ENCODE measurements at places on chromosomes 2 and 18. TPM values are rescaled to one million over a fixed set of nuclear protein-coding genes. Genes with fewer than 3 reads are reported as not detected.

DNA sequence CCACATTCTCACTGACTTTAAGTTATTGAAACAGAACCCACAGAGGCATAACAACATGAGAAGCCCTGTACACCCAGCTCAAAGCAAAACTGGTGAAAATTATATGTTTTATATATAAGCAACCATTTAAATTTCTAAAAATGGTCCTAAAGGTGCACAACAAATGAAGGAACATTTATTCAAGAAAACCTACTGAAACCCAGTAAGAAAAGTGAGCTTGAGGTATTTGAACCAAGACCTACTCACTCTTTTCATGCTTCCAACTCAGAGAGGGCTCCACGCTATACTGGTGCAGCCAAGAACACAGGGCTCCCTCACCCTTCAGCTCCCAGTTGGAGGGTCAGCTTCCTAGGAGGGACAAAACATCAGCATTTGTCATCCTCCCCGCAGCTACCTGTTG lies 2.1 kb upstream of the CACNB4 start:
- DNase-seq: no peak
- peaks cover 55% of the 10 kb centered on the region for H3K27me3 ChIP-seq
- H3K4me1 ChIP-seq: peaks cover 17% of the 10 kb centered on the region
- H3K4me3 ChIP-seq: no peak overlapping the region

The AGAP1 gene
- total RNA-seq: 0.74 TPM

The ESPNL gene
- total RNA-seq: 0.19 TPM

The IL18RAP gene
- total RNA-seq: 9.5 TPM

The FKBP1B gene
- total RNA-seq: 2.2 TPM

DNA sequence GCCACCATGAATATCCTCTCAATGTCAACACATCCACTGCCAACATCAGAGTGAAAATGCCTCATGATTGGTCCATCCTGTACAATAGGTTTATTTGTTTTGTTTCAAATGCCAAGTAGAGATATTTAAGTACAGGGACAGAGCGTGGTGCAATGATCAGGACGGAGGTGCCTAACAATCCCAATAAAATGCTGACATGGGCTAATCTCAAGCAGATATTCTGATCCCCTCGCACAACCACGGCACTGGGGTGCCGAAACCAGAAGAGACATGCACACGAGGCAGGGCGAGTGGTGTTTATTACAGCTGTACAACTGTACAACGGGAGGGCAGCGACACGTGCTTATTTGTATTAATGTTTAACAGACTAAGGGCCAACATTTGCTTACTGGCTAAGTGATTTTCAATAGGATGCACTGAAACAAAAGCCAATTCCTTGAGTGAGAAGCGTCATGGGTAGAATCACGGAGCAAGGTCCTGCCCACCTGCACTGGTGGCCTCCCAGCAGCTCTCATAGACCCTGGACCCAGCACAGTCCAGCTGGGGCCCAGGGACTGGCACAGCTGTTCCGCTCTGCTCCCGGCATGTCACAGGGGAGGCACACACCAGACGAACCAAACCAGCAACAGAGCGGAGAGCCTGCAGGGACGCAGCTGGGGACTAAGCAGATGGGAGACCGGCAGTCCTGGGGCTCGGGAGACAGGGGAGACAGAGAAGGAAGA lies 101.4 kb downstream of the HDAC4 start:
- H3K36me3 ChIP-seq: peaks cover 1% of the 10 kb centered on the region
- H3K27me3 ChIP-seq: peaks cover 16% of the 10 kb centered on the region
- H3K27ac ChIP-seq: no peak overlapping the region
- H3K4me3 ChIP-seq: peak overlapping the region; percentile 88
- H3K4me1 ChIP-seq: peaks cover 90% of the 10 kb centered on the region

DNA sequence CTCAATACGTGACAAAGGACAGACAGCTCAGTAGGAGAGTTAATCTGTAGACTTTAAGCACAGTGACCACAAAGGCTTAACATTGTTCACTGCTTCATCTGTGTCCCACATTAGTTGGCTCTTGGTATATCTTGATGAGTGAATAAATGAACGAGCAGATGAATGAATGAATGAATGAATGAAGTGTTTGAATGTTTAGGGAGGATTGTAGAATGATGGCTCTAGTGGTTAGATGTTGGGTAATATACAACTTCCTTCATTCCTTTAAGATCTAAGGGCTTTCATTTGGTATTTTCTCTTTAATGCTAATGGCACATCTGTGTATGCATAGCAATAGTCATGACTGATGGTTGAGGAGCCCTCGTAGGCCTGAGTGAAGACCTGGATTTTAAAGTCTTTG lies 40.5 kb downstream of the ZNF407 start:
- H3K4me1 ChIP-seq: peaks cover 12% of the 10 kb centered on the region
- H3K27ac ChIP-seq: no peak overlapping the region
- DNase-seq: no peak
- no peaks in the 10 kb centered on the region for H3K27me3 ChIP-seq

The RIT2 gene
- not detected for total RNA-seq

GRCh38 chr2:38581193-38582147 lies 21.3 kb downstream of the HNRNPLL start:
- peaks cover 3% of the 10 kb centered on the region for H3K36me3 ChIP-seq
- H3K27ac ChIP-seq: peak overlapping the region; percentile 68
- DNase-seq: peak; percentile 37
- H3K4me3 ChIP-seq: no peak overlapping the region

Measured in activated T-cell treated with anti-CD3 and anti-CD28 coated beads, Interleukin-2, amount 50 U/mL, for 72 hours (primary cell).